ENCODE measurements at places on chromosomes 1 and 21. TPM values are rescaled to one million over a fixed set of nuclear protein-coding genes. Genes with fewer than 3 reads are reported as not detected.

Gene NPHS2
- total RNA-seq, result not detected

Gene KIAA0040
- total RNA-seq, result 1.1 TPM

Gene RXFP4
- 0.07 TPM for total RNA-seq

Gene LCE1B
- total RNA-seq, result not detected

Gene TMEM82
- total RNA-seq, result 0.05 TPM

Gene FAM72C
- total RNA-seq, result 5.7 TPM

Gene ADGRL2
- 8.8 TPM for total RNA-seq

Gene WDR64
- total RNA-seq, result not detected

Gene MED8
- total RNA-seq, result 33.6 TPM

Gene LCE2C
- not detected for total RNA-seq

Gene FCGR3A
- not detected for total RNA-seq

All from A549 treated with dexamethasone at 1 μM for 4 hours (cell line).